NCI-H524 (cell line): ENCODE measurements at places on chromosomes 11 and 22.

GRCh38 chr11:61699737-61700160 is 19.6 kb downstream of the DAGLA start:
- DNase-seq = no peak

- no peak for DNase-seq
These were observed 86.0 kb downstream of the RPS6KA4 start for GRCh38 chr11:64444838-64445441.

DNA sequence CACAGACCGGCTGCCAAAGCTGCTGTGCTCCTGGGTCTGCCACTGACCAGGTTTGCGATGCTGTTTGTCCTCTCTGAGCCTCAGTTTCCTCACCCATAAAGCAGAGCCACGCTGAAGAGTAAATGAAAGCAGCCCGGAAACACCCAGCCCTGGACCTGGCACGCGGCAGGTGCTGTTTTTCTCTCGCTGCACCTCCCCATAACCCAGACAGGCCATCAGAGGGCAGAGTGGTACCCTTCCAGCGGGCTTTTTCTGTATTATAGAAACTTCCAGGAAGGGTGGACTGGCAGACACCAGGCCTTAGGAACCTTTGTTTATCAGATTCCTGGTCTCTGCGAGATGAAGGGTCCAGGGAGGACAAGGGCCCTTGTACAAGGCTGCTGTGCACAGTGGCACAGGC is 17.9 kb upstream of the FGF19 start:
- DNase-seq = peak; percentile 27

DNA sequence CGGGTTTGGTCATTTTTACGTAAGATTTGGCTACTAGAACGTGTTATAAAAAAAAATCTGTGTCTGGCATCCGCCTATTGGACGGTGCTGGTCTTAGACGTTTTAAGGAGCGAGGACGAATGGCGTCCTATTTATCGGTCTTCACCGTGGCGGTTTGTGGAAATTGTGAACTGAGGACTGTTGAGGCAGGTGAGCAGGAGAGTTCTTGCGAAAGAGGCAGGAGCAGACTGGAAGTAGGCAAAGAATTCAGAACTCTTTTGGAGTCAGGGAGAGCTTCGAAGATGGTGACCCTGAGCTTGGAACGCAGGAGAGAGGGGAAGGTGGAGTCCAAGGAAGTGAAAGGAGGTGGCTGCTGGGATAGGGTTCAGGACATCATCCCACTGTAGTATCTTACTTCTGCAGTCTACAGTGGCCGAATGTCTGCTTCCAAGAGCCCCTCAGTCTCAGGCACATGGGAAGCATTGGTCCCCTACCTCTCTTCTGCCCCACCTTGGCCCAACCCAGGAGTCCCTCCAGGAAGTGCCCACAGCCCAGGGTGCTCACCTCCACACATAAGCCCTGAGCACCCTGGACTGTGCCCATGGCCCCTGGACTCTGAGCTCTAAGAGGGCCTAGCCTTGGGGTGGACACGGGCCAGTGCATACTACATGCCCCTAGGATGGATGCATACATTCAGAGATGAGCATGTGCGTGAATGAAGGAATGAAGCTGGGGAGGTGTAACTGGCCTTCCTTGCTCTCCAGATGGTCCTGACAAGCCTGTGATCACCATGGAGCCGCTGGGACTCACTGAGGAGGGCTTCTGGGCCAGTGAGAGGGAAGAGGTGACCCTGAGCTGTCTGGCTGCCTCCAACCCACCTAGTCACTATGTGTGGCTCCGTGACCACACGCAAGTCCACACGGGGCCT is 3.7 kb downstream of the VSIG10L2 start:
- no peak for DNase-seq

DNA sequence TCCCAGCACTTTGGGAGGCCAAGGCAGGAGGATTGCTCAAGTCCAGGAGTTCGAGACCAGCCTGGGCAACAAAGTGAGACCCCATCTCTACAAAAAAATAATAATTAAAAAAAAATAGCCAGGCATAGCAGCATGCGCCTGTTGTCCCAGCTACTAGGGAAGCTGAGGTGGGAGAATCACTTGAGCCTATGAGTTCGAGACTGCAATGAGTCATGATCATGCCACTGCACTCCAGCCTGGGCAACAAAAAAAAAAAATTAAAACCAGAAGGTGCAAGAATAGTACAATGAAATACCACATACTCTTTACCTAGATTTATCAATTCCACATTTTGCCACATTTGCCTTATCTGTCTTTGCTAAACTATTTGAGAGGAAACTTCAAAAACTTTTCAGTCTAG is 8.2 kb downstream of the DPF2 start:
- no peak for DNase-seq

GRCh38 chr11:71396548-71397123 is 51.6 kb downstream of the DHCR7 start:
- DNase-seq = no peak

- DNase-seq = peak; percentile 24
These were observed 16.2 kb downstream of the PIWIL3 start for GRCh38 chr22:24758164-24758799.

GRCh38 chr22:49292909-49293308 is 534.8 kb downstream of the BRD1 start:
- no peak for DNase-seq

- no peak for DNase-seq
These were observed 5.1 kb upstream of the FAM83F start for GRCh38 chr22:39989633-39990032.
